ENCODE measurements at places on chromosomes 12 and 14.

DNA sequence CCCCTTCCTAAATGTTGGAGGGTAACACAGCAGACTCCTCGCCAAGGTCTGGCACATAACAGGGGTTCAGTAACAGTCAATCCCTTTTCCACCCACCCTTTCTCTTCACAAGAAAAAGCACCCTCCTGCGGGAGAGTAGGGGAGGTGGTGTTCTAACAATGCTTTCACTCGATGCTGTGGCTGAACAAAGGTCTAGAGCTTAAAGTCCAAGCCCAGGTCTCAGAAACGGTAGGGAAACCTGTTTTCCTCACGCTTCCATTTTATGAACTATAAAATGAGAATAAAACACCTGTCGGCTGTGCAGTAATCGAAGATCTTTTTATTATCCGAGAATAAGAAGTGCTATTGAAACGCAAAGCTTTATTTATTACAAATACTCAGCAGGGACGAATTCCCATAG is 20.9 kb upstream of the CACNA2D4 start:
- no peak for DNase-seq

GRCh38 chr14:23562822-23563472 is 4.6 kb downstream of the AP1G2 start:
- peak; percentile 41 for DNase-seq

DNA sequence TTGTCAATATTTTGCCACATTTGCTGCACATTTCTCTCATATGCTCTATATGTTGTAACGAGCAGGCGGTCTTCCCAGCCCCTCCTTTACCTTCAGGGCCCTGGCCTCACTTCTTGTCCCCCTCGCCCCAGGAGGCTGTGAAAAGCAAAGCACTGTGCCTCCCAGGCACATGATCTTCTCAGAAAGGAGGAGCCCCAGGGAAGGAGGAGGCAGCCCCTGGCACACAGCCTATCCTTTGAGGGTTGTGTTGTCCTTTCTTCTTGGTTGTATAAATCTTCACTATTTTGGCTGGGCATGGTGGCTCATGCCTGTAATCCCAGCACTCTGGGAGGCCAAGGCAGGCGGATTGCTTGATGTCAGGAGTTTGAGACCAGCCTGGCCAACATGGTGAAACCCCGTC is 77.0 kb downstream of the PPP2R5C start:
- no peak for DNase-seq

DNA sequence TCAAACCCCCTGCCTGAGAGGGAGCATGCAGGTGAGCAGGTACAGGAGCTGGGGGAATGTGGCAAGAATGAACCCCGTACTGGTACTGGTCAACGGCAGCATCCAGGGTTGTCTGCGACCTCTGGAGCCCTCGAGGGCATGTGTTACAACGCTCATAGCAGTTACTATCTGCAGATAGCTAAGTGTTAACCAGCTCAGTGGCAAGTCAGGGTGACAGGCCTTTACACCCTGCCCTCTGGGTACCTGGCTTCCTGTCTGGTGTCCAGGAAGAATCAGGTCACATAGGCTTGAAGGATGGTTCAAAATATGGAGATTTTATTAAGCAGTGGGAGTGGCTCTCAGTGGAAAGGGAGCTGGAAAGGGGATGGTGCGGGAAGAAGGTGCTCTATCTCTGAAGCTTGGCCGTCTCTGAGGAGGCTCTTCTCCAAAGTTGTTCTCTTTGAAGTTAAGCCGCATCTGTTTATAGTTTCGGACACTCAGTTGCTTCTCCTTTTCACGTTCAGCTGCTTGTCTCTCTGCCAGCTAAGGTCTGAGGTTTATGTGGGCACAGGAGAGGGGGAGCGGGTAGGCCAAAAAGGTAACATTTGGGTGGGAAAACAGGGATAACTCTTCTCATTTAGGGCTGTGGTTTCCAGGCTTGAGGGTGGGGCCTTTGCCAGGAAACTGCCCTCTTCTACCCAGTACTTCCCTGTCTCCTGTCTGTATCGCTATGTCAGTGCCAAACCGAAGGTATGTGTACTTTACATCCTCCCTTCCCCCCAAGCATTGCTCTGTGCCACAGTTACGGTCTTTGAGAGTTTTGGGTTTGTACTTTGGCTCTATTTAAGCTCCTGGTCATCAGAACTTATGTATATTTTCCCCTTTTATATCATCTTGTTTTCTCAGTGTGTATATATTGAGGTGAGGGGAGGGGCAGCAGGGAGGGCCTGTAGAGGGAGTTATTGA is 305.8 kb downstream of the RGS6 start:
- no peak for DNase-seq

DNA sequence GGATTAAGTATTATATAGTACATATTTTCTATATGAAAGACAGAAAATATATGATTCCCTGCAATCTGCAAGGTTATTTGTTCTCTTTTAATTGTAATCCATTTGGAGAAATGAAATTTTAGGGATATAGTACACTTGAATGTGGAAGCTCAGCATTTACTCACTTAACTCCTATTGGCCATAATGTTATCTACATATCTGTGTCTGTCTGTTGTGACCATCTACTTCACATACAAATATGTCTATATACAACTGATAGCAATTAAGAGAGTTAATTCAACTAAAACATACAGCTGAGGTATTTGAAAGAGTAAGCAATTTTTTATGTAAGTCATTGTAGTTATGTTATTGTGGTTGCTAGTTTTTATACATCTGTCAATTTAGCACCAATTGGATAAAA is 12.9 kb downstream of the FOXG1 start:
- no peak for DNase-seq

DNA sequence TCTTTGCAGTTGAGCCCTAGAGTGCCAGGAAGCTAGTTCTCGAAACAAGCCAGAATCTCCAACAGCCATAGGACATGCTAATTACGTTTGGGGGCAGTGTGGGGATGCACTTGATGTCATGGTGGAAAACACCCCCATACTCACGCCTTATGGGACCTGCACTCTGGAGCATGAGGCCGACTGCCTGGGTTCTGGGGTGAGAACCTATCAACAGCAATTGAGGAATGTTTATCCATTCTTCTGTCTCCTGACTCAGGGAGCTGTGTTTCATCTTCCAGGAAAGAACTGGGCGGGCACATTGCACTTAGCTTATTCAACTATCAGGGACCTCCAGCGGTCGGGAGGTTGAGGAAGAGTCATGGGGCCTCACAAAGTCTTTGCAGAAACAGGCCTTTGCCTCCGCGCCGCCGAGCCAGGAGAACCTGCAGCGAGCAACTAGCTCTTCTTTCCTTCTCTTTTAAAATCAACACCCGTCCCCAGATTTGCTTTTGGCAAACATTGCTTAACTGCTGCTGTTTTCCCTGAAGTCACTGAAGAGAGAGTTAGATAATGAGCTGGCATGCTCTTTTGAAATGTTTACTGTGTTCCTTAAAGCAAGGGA is 226.1 kb upstream of the DIO3 start:
- DNase-seq = no peak

DNA sequence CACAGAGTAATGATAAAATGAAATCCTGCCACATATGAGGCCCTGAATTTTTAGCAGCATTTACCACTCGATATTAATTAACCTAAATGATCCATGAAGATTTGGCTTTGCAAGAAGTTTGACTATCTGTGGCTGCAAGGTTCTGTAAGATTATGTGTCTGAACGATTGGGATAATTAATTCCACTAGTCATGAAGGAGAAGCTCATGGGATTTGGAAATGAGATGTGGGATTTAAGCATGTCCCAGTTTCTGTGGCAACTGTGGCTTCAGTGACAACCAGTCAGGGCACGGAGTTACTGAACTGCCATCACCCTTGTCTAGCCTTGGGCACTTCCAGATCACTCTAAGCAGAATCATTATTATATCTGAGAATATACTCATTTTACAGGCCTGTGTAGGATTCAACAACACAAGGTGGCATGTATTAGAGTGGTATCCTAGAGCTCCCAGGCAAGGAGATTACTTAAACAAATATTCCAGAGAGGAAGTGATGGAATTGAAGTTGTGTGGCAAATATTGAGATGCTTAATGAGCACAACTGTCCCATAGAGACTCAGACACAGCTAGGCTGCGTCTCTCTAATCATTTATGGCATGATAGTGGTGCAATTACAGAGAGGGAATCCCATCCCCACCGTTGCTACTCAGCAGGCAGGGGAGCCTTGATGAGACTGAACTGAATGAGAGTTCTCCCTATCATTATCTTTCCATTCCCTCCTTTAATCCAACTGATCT is 205.0 kb upstream of the KRR1 start:
- no peak for DNase-seq

- DNase-seq = no peak
Observed at GRCh38 chr14:104749111-104749649, 3.8 kb upstream of the SIVA1 start.

GRCh38 chr12:117875744-117876435 is 92.9 kb downstream of the KSR2 start:
- DNase-seq = no peak

DNA sequence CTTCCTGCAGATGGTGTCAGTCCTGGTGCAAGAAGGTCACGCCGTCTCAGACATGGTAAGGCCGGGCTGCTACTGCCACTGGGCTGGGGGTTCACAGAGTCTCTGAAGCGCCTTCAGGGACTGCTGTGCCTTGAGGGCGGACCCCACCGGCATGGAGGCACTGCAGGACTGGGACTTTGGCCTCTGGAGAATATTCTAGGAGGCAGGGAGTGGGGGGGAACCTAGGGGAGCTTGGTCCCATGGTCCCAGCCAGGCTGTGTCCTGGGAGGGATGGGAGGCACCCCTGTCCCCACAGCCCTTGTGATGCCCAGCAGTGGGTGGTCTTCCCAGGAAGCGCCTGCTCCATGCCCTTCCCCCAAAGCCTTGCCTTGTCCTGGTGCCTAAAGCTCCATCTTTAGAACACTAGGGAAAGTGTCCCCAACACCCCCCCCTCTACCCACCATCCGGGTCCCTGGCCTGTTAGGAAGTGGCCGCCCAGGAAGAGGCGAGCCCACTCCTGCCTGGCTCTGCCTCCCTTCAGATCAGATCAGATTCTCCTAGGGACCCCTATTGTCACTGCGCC is 1.5 kb downstream of the AMN start:
- DNase-seq = no peak

DNA sequence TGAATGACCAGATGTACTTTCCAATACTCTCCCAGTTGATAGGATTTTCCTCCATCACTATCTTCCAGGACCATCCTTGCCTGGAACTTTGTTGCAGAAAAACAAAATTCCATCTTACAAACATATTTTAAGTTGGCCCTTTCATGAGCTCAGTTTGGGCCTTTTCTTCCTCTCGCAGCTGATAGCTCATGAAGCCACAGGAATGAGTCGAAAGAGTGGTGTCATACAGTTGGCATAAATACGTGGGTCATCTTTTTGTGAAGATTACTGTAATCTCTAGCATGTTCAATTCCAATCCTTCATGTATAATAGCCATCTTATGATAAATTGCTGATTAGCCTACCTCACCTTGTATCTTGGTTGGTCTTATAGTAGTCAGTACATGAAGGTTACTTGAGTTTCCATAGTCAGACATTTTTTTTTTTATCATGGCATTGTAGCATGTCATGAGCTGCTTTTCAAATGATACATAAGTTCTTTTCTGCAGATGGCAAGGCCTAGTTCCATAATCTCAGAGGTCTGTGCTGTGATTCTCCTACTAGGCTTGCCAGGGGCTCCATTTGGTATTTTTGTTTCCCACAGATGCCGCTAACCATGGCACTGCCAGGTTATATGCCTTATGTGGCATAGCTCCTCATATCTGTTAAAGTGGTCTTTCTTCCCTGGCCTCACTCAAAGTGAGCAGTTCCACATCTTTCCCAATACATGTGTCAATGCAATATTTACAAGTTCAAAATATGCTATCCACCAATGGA is 380.6 kb upstream of the DCN start:
- no peak for DNase-seq

GRCh38 chr14:94559638-94560290 is 1.5 kb upstream of the SERPINA4 start:
- DNase-seq = no peak

DNA sequence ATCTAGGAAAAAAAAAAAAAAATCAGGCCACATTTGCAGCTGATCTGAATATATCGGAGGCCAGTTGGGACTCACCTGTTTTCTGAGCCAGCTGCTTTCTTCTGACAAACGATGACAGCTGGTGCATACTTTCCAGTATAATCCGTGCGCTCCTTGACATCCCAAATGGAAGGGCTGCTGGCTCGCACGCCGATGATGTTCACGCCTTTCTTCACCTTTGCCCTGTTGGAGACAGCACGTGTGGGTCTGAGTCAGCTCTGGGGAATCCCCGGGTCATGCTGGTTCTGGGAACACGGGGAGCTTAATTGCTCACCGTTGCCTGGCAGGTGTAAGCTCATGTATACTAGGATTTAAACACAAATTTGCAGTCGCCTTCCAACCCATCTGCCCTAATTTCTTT is 372.8 kb downstream of the TMEM132D start:
- DNase-seq = no peak

Data from stimulated activated effector memory CD8-positive, alpha-beta T cell treated with anti-CD3 and anti-CD28 coated beads, Interleukin-12 subunit alpha, Interleukin-12 subunit beta, amount 100 ng/mL, for 72 hours (primary cell).